ENCODE measurements at places on chromosomes 7 and 10. TPM values are rescaled to one million over a fixed set of nuclear protein-coding genes. Genes with fewer than 3 reads are reported as not detected.

ARHGEF35 gene
- total RNA-seq, result 0.32 TPM

NKX2-3 gene
- under 0.01 TPM for total RNA-seq

PRPS1L1 gene
- not detected for total RNA-seq

NACAD gene
- total RNA-seq, result 0.32 TPM

TIMM23 gene
- total RNA-seq, result 50.0 TPM

ELOVL3 gene
- total RNA-seq, result not detected

All from bladder microvascular endothelial cell (primary cell).